ENCODE measurements at places on chromosomes 2 and 18.

- no peak for DNase-seq
Measured at GRCh38 chr2:171308280-171309054, 125.3 kb downstream of the METTL8 start.

DNA sequence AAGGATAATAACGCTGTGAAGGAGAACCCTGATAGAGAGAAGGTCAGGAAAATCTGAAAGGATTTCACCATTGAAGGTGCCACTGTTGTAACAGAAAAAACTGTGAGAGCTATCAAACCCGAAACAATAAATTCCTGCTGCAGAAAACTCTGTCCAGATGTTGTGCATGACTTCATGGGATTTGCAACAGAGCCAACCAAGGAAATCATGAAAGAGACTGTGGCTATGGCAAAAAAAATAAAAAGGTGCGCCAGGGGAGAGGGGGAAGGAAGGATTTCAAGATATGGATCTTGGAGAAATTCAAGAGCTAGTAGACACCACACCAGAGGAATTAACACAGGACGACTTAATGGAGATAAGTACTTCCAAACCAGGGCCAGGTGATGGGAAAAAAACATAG is 88.0 kb downstream of the LDLRAD4 start:
- no peak for DNase-seq

DNA sequence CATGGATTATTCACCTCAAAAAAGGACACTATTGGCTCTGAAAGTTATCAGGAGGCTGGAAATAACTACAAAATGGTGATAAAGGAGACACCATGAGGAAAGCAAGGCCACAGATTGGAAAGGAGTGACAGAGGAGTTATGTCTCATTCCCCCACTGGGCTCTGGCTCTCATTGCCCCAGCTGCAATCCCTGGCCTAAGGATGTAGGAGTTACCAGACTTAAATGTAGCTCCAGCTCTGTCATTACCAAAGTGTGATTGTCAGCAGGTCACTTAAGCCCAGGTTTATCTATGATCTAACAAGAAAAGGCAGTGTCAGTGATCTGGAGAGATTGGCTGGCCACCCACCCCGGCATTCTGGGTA is 1228.2 kb upstream of the DDX18 start:
- no peak for DNase-seq

GRCh38 chr2:66445076-66445924 is 10.4 kb downstream of the MEIS1 start:
- DNase-seq, result no peak

- DNase-seq, result no peak
Measured at GRCh38 chr2:12163866-12164265, 417.4 kb downstream of the LPIN1 start.

- DNase-seq, result no peak
Measured at GRCh38 chr2:25201265-25201664, 32.9 kb upstream of the POMC start.

DNA sequence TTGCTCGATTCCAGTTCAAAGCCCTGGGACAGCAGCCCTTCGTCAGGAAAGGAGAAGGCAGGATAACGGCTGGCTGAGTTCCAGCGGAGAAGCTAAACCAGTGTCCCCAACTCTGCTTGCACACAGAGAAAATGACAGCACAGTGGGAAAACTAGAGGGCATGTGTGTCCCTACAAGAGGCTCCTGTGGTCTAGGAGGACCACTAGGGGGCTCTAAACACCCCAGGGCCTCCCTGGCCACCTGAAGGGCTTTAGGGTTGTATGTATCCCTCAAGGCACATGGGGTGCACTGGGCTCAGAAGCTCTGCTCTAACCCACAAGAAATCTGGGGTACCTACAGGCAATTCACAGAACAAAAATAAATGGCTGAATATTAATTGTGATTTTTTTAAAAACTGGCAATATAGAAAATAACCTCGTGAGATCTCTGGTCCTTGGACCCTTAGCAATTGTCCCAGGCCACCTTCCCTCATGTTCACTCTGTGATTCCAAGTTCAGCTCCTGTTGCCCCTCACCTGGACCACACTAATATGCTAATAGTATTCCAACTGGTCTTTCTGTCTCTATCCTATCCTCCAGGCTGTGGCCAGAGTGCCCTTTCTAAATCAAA is 17.5 kb downstream of the STAT1 start:
- DNase-seq, result no peak

DNA sequence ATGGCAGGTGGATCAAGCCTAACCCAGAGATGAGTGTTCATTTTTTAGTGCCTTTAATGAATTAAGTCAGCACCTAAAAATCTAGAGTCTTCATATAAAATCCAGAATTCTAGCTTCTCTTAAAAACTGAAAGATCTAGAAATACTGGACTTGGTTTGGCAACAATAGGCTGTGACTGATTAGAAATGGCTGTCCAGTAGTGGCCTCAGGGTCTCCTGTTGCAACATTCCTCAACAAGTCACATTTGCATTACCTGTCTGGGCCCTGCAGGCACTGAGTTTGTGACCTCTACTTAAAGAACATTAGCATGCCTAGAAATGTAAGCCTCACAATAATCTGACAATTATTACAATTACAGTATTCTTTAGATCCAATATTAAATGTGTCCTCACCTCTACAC is 33.1 kb downstream of the MBD2 start:
- DNase-seq, result no peak

GRCh38 chr2:39779341-39779851 is 338 bp upstream of the THUMPD2 start:
- no peak for DNase-seq

- DNase-seq, result no peak
Measured at GRCh38 chr2:159501743-159502142, 114.6 kb downstream of the BAZ2B start.

- no peak for DNase-seq
Measured at GRCh38 chr2:137000811-137001210, 235.5 kb downstream of the THSD7B start.

DNA sequence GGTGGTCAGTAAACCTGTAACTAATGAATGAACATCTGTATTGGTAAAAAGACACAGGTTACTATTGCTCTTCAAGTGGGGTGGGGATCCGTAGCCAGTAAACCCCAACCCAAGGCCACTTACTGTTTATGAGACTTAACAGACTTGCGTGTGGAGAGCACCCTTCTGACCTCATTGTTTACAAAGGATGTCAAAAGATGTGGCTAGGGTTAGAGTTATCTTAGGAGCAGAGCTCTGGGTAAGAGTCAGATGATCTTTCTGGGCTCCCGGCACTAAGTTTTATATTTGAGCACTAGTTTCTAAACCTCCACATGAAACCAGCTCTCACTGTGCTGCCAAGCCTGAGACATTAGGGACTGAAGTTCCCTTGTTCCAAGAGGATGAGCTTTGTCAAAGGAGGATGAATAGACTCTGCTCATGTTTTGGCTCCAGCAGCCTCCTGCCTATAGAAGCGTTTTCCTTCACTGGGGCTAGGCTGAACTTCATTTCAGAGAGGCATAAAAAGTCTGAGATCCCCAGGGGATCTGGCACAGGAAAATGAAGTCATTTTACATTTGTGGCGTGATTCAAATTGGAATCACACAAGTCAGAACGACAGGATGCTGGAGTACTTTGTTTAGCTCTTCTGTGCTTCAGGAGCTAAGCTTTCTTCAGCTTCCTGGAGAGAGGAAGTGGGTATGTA is 403.1 kb upstream of the TRIB2 start:
- DNase-seq, result peak; percentile 45

DNA sequence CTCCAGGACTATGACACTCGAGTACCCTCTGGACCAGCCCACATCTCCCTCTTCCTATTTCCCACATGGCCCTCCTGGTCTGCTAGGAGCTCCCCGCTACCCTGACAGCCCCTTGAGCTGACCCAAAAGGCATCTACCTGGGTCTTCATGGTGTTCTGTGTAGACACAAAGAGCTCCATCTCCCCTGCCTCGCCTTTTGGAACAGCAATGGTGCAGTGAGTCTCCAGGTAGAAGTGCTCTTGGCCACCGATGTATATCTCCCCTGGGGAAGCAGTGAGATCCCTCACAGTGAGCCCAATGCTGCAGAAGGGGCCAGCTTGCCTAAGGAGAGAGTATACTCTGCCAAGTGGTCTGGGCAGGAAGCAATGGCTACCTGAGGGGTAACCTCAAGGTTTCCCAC is 47.8 kb downstream of the XDH start:
- DNase-seq, result no peak

DNA sequence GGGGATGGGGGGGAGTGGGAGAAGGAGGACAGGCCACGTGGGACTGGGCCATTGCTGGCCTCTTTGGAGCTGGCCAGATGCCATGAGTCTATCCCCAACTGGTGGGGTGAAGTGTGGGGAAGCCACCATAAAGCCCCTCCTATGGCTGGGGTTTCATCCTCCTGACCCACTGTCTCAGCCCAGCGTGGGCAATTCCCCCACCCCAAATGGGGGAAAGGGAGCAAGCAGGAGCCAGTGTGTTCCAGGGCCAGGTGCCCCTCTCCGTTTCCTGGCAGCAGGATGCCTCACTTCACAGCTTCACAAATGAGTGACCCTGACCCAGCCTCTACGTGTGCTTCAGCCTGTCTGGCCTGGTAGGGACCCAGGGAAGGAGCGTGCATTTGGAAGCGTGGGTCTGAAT is 474.7 kb upstream of the HS6ST1 start:
- DNase-seq, result no peak

- no peak for DNase-seq
Measured at GRCh38 chr2:10867692-10868420, 43.9 kb upstream of the KCNF1 start.

DNA sequence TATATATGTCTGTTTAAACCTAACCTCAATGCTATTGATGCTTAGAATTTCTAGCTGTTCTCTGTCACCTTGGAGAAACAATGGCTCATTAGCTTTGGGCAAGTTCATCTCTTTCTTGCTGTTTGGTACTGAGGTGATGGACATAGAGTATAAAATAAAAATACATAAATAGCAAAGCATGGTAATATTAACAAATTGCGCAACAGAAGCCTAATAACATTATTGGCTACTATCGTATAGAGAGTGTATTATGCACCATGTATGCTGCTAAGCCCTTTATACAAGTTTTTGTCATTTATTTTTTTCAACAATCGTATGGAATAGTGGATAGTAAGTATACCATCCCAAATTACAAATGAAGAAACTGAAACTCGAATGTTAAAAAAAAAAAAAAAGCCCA is 100.1 kb downstream of the ICOS start:
- DNase-seq, result no peak

DNA sequence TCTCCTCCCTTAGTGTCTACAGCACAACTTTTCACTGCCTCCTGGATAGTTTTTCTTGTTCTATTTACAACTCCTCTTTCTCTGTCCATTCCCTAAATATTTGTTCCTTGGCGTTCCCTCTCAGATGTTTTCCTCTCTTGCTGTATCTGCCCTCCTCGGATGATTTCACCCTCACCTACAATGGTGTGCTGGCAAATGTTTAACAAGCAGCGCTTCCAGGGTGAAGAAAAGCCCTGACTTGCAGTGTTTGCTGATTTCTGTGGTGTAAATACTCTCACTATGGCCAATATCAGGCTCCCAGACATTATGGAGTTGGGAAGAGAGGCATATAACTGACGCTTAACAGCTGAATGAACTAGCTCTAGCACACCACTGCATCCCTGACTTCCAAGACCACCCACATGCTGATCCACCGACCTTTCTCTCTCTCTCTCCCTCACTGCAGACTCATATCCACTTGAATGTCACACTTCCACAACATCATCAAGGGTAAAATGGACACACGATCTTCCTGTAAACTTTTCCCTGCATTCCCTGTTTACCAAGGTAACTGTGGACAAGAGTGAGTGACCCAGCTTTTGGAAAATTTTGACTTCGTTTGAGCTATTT is 31.5 kb upstream of the SPTBN1 start:
- DNase-seq, result no peak

DNA sequence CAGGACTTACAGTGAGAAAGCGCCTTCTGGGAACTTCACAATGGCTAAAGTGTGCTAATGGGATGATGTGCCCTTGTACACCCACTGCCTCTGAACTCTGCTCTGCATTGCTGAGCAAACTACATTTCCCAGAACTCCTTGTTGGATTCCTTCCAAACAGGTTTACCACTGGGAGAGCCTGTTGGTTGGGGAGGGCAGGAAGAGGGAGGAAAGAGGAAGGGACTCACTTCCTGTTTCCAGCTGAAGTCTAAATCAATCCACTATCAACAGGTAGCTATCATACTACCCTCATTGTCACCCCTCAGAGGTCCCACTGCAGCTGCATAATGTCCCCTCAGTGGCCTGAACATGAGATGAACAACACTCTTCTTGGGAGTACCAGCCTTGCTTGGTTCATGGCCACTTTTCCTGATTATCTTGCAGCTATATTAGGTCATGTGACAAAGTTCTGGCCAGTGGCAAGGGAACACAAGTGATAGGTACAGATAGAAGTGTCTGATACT is 109.7 kb downstream of the MSH2 start:
- no peak for DNase-seq

GRCh38 chr2:218266316-218266979 is 3.5 kb downstream of the AAMP start:
- no peak for DNase-seq
